RPMI8226 (cell line): ENCODE measurements at places on chromosomes 5 and 9.

DNA sequence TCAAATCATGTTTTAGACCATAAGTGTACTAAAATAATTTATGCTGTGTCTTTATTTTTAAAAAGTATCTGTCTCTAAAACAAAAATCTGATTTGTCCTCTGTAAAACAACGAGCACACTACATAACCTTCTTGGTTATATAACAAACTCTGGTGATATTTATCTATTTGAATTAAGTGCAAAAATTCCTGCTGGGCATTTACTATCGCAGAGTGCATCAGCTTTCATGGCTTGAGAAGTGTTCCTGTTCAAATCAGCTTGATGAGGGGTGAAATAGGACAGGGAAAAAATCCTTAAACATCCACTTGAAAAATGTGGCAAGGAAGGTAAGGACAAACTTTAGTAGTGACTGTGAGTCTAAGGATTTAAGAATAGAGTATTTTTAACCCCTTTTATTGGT, 65.3 kb downstream of the PRR16 start:
- no peak for DNase-seq

DNA sequence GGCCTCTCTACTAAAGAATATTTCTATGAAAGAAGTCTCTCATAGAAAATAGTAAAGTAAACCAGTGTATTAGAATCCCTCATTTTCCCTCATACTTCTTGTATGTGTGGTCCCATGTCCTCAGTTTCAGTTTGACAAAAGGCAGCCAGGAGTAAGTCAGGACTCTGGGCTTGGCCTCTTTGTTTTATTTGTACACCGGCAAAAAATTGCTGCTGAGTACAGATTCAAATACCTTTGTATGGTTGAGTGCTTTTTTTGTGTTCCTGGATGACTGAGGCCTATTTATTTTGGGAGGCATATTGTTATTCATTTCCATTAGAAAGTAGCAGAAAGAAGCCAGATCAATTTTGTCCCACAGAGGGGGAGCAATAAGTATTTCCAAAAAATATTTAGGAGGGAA, 47.3 kb upstream of the CEP78 start:
- no peak for DNase-seq

- no peak for DNase-seq
Observed at GRCh38 chr5:122730037-122730436, 44.8 kb upstream of the SNX2 start.

DNA sequence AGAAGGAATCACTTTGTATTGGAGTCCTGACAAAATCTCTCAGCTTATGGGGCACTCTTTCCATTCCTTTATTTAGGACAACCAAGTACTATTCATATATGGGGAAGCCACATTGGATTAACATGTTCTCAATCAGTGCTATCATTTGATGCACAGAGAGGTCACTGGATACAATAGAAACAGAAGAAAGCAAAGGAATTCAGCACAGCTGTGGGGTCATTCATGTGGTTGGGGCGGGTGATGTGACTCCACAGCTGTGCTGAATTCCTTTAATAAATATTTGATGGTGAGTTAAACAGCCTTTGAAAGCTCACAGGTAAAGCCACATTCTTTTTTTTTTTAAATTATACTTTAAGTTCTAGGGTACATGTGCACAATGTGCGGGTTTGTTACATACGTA, 854 bp upstream of the TEX48 start:
- no peak for DNase-seq

- DNase-seq: peak; percentile 9
Observed at GRCh38 chr9:24096756-24097155, 270.7 kb upstream of the ELAVL2 start.

DNA sequence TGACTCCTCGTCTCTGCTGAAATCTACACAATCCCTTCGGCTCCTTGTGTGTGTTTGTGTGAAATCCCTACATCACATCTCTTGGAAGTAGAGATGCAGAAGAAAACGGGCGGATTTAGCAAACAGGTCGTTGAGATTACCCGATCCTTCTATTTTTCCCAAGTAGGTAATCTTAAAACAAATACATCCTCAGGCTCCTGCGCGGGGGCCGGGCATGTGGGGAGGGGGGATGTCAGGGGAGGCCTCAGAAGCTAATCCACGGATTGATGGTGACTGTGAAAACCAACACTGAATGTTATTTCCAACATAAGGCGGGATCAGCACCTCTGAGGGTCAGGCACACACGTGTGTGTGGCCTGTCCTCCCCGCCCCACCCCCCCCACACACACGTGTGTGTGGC, 137.8 kb downstream of the ROR2 start:
- no peak for DNase-seq

GRCh38 chr5:55383254-55383653, 75.5 kb downstream of the MTREX start:
- no peak for DNase-seq

- no peak for DNase-seq
Observed at GRCh38 chr5:61048534-61048933, 103.5 kb downstream of the NDUFAF2 start.

DNA sequence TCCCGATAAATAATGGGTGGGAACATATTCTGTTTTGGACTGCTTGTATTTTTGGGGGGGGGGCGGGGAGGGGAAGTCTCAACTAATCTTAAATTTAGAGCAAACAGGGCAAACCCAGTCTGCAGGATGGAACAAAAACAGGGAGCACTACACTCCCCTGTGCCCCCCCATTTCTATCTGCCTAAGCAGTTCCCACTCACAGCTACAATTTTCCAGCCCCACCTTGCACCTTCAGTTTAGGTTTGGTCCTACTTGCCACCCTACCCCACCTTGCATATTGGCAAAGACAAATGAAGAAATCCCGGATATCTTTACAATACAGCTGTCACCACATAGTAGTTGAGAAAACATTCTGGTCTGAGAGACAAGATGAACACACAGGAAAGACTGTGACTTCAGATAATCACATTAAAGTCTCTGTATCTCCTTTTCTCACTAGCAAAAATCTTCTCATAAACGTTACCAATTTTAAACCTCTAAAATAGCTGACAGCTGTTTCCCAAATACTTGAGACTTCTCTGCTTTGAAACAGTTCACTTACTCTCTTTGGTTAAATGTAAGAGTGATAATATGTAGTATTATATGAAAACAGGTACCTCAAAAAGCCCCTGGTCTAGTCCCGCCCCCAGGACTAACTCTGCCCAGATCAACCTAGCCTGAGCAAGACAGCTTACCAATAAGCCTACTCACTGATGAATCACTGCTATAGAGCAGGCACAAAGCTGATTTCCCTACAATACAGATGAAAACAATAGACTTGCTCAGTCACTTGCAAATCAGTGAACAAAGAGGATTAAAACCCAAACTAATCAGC, 5.2 kb upstream of the RAPGEF6 start:
- DNase-seq: no peak

DNA sequence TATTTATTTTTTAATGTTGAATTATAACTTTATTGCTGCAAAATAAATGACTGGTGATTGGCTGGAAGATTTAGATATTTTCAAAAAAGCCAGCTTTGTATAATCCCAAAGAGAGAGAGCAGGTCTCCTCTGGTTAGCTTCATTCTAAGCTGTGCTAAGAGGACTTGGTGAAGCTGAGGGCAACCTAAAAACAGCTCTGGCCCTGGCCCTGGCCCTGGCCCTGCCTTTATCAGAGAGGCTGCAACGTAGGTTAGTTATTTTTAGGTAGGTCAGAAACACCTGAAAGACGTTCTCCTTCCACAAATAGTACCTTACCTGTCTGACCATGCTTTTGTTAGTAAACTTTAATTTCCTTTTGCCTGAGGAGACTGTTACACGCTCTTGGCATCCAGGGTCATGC, 58.7 kb downstream of the KLF9 start:
- DNase-seq: no peak

GRCh38 chr9:137827908-137828526, 49.6 kb upstream of the CACNA1B start:
- DNase-seq: no peak

DNA sequence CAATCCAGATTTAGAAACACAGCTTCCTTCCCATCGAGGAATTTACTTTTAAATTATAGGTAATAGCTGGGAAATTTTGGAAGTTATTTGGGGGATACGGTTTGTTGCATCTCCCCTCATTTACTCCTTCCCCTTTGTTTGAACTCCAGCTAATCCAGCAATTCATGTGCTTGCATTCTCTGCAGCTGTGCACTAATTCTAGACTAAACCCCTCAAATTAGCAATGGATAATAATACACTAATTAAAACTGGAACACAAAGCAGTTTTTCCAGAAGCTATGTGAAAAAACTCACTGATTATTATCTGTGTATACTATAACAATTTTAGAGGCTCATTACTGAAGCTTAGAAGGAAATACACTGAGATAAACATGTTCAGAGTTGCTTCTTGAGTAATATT, 751.2 kb upstream of the ZNF608 start:
- DNase-seq: no peak

DNA sequence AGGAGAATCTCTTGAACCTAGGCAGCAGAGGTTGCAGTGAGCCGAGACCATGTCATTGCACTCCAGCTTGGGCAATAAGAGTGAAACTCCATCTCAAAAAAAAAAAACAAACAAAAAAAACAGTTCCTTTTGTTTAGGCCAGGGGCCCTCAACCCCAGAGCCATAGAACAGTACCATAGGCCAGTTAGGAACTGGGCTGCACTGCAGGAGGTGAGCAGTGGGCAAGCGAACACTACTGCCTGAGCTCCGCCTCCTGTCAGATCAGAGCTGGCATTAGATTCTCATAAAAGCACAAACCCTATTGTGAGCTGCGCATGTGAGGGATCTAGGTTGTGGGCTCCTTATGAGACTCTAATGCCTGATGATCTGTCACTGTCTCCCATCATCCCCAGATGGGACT, 49.1 kb upstream of the SUB1 start:
- peak; percentile 57 for DNase-seq

- DNase-seq: no peak
Observed at GRCh38 chr5:77637998-77638762, at the start of gene OTP. Gene OTP, minus strand, starts transcription at chr5:77638713. Its CDS starts 164 bp downstream, at chr5:77638549.

- no peak for DNase-seq
Observed at GRCh38 chr5:66909364-66909763, 287.2 kb downstream of the CD180 start.

- no peak for DNase-seq
Observed at GRCh38 chr5:28648108-28648507, 1609.7 kb upstream of the CDH9 start.

DNA sequence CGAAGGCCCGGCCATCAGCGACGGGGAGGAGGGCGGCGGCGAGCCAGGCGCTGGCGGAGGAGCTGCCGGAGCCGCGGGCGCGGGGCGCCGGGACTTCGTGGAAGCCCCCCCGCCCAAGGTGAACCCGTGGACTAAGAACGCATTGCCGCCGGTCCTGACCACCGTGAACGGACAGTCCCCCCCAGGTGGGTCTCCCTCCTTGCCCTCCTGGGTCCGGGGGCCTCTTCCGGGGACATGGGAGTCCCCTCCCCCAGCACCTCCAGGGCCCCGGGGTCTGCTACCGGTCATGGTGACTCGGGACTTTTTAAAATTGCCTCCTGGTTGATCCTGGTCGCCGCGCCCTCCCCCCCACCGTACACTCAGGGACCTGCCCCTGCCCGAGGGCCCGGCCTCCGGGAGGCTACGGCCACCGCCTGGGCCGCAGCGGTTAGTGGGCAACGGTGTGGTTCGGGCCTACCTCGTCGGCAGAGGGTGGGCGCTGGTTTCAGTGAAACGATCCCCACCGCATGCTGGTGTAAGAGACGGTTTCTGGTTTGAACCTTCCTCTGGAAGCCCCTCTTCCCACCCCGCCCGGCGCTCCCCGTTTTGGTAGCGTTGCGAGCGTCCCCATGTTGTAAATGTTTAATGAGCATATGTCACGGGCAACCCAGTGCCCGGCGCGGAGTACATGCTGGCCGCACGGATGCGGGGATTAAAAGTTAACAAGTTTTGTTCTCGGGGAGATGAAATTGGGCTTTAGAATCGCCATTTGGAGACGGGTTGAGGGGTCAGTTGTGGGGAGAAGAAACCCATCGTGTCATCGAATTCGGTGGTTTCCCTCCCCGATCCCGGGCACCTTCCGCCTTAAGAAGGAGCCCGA, 1.1 kb downstream of the LARP1 start:
- peak; percentile 35 for DNase-seq
